Stimulated activated CD8-positive, alpha-beta memory T cell treated with anti-CD3 and anti-CD28 coated beads, Interleukin-15, amount 100 ng/mL, for 24 hours (primary cell): ENCODE measurements at places on chromosomes 11 and 22.

- no peak for DNase-seq
Measured at GRCh38 chr22:49525801-49526535, 301.7 kb downstream of the BRD1 start.

GRCh38 chr11:114257621-114258558, 38.3 kb upstream of the NNMT start:
- DNase-seq = no peak

- no peak for DNase-seq
Measured at GRCh38 chr11:64084951-64085710, 49.4 kb downstream of the FLRT1 start.

DNA sequence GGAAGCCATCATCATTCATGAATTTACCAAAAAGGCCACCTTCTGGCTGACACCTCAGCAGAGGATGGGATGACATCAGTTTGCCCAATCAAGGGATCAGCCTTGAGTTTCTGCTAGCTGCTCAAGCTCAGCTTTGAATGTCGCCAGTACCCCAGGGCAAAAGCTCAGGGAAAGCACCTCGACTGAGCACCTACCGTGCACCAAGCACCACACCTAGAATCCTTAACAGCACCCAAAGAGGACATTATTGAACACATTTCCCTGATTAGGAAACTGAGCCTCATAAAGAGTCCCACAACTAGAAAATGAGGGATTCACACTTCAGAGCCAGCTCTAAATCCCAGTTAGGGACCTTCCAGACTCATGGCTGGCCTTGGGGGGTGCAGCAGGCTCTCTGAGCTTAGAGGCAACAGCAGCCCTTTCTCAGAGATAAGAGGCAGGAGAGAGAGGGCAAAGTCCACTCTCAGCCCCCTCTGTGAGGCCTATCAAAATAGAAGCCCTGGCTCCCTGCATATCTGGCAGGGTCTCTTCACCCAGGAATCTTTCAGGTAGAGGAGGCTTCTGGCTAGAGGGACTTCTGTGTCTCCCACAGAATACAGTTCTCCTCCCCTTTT, 13.4 kb upstream of the DAGLA start:
- DNase-seq = no peak

- DNase-seq = no peak
Measured at GRCh38 chr22:22375576-22376351, 131.2 kb downstream of the VPREB1 start.

GRCh38 chr11:105738986-105739795, 129.3 kb downstream of the GRIA4 start:
- no peak for DNase-seq

DNA sequence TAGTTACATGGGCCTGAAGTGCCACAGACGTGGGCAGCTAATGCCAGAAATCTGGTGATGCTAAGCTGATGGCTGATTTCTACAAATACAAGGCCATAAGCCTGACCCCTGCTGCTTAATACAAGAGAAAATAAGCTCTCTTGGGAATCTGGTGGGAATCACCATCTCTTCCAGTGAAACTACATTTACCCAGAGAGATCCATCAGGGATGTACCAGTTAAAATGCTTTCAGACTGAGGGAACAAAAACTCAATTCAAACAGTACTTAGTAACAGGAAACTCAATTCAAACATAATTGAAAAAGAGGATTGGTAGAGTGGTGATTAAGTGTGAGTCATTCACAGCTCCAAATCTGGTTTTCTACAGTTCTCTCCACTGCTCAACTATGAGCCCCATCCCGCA, 1.7 kb upstream of the CAVIN3 start:
- DNase-seq = no peak

DNA sequence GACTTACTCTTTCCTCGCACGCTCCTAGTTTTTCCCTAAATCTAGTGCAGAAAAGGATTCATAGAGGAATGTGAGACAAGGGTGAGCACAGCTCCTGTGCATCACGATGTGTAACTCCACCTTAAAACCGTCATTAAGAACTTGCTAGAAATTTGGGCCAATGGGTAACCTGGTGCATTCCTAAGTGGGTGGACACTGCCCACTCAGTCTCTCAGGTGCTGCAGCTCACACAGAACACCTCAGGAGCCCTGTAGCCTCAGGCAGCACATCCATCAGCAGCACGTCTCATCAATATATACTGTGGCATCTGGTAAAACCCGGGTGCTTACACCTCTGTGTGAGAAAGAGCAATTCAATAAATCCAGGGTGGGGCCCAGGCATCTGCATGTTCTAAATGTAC, 12.4 kb downstream of the POU2AF3 start:
- no peak for DNase-seq

GRCh38 chr11:119509969-119510401, 87.0 kb upstream of the THY1 start:
- DNase-seq = no peak

GRCh38 chr22:41075946-41076345, 16.4 kb upstream of the EP300 start:
- DNase-seq = no peak

GRCh38 chr11:68168694-68169093, 44.4 kb downstream of the KMT5B start:
- no peak for DNase-seq

DNA sequence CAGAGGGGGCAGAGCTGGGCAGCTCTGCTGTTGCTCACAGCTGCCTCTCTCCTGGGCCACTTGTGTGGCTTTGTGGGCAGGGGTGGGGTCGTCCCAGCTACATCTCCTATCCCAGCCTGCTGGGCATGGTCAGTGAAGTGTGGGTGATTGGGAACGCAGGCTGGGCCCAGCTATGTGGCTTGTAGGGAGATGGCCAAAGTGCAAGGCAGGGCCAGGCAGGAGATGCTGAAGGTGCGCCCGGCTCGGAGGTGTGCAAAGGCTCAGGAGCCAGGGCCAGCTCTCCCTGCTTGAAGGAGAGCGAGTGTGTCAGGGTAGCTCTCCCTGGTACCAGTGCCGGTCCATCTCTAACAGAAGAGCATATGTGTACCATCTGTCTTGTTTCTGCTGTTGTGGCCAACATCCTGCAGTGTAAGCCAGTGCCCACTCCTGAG, 8.4 kb upstream of the RANBP1 start:
- DNase-seq = no peak

DNA sequence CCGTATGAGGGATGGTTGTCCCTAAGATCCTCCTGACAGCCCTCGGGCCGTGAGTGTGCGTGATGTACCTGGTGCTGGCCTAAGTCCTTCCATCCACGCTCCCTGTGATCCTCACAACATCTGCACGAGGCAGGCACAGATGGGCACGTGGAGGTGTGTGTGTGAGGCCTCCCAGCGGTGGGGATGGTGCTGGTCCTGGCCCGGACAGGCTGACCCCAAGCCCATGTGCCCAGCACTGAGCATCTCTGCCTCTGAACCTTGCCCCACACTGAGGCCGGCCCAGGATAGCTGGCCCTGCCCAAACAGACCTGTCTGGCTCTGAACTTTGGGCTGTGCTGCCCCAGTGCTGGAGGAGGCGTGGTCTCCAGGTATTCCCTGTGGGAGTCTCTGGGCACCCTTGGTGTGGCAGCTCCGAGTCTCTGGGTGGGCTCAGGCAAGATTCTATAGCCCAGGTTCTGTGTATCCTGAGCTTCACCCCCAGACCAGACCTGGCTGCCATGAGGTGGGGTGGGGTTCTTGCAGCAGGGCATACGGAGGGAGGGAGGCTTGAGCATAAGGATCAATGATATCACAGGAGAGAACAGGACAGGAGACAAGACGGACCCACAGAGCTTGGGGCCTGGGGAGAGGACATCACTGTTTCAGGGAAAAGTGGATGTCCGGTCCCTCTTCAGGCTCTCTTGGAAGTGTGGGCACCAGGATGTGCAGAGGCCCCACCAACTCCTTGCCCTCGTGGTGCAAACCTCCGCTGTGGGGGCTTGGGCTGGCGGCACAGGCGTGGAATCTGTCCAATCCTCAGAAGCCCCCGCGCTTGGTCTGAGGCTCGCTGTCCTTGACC, 881.8 kb downstream of the BRD1 start:
- DNase-seq = no peak

DNA sequence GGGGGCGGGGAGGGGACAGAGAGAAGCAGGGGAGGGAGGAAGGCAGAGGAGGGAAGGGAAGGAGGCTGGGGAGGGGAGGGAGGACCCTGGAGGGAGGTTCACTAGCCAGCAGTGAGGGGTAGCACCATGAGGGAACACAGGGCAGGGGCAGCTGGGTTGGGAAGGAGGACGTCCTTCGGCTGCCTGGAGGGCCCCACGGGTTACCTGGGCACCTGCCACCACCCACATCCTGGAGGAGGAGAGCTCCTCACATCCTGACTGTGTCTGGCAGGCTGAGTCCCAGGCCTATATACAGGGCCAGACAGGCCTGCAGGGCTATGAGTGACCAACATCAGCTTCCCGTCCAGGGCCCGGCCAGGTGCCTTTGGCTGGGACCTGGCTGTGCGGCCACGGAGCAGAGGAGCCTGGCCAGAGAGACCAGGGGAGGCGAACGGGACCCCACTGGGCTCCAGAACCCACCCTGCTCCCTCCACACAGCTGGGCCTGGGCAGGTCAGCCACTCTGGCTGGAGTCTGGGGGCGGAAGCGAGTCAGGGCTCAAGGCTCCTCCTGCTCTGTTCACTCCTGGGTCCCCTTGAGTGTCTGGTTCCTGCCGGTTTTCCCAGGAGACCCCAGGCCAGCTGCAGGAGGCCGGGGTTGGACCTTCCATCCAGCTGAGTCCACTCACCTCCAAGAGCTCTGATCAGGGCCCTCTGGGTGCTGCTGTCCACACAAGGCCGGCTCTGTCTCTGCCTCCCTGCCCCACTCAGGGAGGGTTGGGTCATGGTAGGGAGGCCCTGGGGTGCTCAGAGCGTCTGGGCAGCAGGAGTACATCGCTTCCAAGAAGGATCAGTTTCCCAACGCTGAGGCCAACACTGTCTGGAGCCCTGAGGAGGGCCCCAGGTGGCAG, 677.7 kb downstream of the BRD1 start:
- no peak for DNase-seq

DNA sequence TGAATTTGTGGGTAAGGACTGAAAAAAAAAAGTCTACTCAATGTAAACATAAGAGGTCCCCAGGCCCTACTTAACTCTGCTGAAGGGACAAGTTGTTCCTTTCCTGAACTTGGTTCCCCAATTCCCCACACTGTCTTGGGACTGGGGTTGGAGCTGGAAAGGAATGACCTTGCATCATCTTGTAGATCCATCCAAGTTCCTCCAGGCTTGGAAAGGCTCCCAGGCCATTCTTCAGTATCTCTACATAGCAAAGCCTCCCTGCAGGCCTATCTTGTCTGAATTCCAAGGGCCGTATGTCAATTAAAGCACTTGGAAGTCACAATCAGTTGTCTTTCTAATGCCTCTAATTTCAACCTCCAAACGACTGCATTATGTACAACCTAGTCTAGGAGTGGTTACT, 361.2 kb downstream of the TMEM135 start:
- no peak for DNase-seq

- no peak for DNase-seq
Measured at GRCh38 chr11:73271936-73272679, at the start of gene P2RY6. Gene P2RY6, plus strand, starts transcription at chr11:73272338. Its CDS starts 24,181 bp downstream, at chr11:73296519.

- no peak for DNase-seq
Measured at GRCh38 chr11:36109590-36109849, 165.7 kb downstream of the LDLRAD3 start.

- no peak for DNase-seq
Measured at GRCh38 chr11:32391956-32392553, 43.3 kb downstream of the WT1 start.

- no peak for DNase-seq
Measured at GRCh38 chr22:28541137-28541536, 138.5 kb downstream of the TTC28 start.

DNA sequence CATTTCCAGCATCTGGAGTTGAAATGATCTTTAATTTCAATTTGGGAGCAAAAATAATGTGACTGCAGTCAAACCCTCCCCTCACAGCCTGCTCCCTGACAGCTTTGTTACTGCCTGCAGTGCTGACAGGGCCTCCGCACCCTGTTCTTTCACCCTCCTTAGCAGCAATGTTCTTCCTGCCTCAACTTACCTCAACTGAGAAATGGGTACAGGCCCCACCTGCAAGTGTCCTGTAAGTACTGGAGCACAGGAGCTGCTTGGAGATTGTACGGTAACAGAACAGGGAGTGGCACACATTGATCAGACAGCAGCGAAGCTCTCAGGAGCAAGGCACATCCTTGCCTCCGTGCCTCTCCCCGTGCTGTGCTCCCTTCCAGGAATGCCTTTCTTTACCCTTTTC, 131.3 kb downstream of the CHST1 start:
- DNase-seq = no peak

DNA sequence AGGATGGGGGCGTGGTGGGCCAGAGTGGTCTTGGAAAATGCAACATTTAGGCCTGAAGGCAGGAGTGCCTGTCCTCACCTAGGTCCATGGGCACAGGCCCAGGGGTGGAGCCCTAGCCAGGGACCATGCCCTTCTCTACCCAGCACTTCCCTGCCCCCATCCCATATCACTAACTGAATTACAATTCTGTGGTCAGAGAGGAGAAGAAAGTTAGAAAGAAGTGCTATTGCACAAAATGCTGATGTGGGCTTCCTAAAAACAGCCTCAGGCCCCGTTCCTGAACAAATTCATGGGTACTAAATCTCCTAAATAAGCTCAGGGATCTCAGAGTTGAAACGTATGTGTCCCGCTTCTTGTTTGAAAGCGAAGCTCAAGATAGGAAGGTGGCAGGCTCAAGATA, 3.5 kb upstream of the ASRGL1 start:
- no peak for DNase-seq

DNA sequence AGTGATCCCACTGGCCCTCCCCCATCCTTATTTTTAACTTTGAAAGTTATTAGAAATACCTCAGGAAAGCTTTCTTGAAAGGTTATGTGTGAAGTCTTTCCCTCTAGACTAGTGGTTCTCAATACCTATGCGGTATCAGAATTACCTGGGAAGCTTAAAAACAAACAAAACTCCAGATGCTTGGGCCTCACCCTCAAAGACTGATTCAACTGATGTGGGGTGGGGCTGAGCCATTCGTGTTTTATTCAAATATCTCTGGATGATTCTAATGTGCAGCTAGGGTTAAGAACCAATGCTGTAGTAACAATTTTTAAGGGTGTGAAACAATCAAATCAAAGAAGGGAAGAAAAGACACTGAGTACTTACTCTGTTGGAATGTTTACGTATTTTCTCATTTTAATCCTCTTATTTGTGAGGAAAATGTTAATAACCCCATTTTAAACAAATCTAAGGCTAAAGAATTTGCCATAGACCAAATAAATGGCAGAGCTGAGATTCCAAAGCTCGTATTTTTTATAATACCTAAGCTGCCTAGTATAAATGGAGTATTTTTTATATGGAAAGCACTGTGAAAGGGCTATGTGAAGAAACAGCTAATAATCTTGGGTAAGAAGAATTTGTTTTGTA, 47.6 kb downstream of the PLEKHB1 start:
- DNase-seq = no peak
